ENCODE measurements at places on chromosomes 7 and 10.
A peak's percentile ranks its signal among the peaks of the same experiment; 100 is the strongest.

- DNase-seq = no peak
Measured at GRCh38 chr10:29081951-29082685, 206.8 kb upstream of the LYZL1 start.

- DNase-seq = no peak
Measured at GRCh38 chr7:151431768-151432311, 8.1 kb downstream of the CRYGN start.

DNA sequence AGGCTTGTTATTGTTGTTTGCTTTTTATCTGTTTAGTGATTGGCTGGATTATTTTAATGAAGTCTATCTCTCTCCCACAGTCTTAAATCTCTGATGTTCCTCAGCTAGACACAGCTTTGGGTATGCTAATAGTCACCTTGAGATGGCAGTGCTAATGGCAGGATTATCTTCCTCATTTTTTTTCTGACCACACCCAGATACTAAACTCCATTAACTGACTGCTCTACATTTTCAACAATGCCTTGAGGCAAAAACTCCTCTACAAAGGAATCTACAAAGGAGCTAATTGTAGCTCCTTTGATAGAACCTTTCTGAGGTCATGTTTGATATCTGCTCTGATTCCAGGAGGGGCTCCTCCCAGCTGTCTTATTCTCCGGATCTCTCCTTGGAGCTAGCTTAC is 122.6 kb downstream of the HBP1 start:
- no peak for DNase-seq

DNA sequence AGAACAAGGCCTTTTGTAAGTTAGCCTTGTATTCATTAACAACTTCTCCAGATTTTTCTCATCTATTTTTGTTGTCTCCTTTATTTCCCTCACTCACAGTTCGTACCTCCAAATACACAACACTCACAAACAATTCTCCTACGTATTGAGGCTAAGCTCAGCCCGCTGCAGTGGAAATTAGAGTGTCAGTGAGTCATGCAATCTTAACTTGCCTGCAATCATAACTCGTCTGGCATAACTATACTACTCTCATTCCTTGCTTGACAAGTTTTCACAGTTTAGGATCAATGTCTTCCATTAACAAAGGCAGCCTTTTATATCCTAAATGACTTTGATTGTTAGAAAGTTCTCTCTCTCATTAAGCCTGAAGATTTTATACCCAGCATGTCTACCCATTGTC is 23.8 kb downstream of the TMEM196 start:
- DNase-seq = no peak

DNA sequence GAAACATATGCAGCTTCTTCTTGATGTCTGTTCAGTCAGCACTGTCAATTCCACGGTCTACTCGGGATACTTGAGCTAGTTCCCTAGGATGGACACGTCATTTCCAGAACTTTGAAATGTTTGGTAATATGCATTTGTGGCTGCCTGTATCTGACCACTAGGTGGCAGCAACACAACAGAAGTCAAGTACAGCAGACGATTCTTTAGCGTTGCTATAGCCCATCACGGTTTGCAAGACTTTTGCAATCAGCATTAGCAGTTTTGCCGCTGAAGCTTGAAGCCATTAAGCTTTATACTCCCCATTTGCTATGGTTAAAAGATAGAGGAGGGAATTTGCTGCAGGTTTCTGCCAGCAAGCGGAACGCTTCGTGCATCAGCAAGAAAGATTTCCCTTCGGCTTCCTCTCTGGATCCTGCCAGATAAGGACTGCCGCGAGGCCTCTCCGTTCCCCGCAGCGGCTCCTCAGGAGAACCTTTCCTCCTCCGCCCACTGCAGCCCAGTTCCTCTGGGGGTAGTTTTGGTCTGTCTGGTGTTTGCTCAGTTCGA is 63.5 kb downstream of the ABCC2 start:
- DNase-seq = peak; percentile 51

DNA sequence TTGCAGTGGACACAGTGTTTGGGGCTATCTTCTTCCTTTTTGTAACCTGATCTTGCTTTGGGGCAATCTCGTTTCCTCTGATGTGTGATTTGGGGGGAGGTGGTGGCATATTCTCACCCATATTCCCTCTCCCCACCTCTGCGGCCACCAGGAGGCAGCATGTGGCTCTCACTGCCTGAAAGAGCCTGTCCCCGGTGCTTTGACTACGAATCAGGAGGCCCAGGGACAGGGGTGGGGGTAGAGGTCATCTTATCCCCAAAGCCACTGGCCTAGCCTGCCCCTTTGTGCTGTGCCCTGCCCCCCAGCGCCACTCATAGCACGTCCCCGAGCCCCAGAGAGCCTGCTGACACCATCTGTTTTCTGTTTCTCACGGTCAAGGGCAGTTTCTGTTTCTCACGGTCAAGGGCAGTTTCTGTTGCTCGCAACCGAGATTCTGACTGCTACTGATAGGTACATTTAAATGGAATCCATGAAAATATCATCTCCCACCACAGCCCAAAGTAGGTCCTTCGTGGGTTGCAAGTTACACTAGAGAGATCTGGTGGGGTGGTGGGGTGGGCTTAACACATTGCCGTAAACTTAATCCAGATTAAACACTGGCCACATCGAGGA is 28.2 kb downstream of the PHYH start:
- peak; percentile 51 for DNase-seq

DNA sequence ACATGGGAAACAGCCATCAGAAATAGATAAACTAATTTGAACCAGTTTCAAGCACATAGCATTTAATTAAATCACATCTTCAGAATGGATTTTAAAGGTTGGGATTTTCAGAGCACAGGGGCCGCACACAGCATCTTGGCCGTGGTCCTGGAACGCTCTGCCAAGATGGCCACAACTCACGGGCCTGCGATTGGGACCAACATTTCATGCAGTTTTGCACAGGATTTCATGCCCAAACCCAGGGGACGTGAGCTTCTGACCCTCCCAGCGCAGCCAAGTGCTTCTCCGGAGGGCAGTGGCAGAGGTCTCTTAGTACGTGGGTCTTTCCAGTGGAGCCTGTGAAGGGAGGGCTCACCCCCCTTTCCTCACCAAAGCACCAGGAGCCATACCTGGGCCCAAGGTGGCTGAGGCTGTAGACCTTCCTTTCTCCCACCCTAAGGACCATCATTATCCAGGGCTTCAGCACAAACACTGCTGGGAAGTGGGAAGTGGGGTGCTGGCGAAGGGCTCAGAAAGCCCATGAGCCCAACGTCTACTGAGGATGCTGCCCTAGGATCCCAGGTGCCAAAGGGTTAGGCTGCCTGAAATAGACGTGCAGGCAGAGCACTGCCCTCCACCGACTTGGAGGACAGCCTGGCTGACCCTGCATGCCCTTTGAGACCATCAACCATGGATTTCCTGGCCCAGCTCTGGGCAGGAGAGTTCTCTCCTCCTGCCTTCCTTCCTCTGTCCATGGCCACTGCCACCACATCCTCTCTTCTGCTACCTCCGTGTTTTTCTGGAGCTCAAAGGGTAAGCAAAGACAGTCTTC is 611.2 kb upstream of the MGMT start:
- no peak for DNase-seq

- no peak for DNase-seq
Measured at GRCh38 chr7:131816391-131817007, 260.1 kb upstream of the PODXL start.

GRCh38 chr7:129494041-129494440 is 8.3 kb upstream of the SMKR1 start:
- no peak for DNase-seq

DNA sequence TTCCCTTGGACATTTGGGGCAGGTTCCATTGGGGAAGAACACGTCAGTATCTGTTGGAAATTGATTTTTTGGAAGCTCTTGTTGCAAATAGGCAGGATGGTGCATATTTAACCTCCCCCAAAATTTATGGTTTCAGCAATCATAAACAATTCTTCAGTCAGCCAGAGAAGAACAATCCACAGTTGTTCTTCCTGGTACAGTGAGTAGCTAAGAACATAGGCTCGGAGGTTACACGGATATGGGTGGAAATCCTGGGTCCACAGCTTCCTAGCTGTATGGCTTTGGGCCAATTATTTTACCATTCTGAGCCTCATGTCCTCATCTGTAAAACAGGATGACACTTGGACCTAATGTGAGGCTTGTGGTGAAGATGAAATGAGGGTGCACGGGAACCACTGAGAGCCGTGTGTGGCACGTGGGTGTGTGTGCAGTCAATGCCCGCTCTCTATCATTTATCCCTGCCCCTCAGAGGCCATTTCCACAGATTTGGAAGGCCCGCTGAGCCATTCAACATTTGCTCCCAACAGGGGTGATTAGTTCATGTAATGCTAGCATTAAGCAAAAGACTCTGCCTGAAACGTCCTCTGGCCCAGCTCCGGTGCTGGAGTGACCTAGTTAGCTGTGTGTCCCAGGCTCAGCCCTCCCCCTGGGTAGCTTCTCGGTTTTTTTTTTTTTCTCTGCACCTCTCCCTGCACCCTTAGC is 9.7 kb downstream of the CAMK1D start:
- no peak for DNase-seq

- no peak for DNase-seq
Measured at GRCh38 chr7:4519819-4520520, 162.1 kb upstream of the FOXK1 start.

GRCh38 chr7:20783700-20784387 is 2.8 kb downstream of the SP8 start:
- DNase-seq = no peak

- no peak for DNase-seq
Measured at GRCh38 chr7:97752215-97752614, 20.3 kb downstream of the TAC1 start.

DNA sequence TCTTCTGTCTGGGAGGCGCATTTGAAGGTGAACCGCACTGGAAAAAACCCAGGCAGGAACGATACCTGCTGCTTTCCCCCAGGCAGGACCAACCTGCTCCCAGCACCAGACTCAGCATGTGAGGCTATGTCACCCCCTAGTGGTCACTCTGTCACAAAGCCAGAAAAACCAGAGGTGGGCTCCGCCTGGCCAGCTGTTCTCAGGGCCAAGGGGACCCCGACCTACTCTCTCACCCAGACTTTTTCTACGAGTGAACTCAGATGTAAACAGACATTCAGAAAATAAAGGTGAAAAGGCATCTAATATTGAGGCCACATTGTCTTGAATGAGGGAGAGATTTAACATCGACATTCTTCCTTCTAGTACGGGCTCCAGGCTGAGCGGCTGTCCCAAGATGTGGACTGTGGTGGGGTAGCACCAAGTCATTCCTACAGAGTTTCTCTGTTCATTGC is 117.3 kb downstream of the PRKAG2 start:
- DNase-seq = peak; percentile 49

DNA sequence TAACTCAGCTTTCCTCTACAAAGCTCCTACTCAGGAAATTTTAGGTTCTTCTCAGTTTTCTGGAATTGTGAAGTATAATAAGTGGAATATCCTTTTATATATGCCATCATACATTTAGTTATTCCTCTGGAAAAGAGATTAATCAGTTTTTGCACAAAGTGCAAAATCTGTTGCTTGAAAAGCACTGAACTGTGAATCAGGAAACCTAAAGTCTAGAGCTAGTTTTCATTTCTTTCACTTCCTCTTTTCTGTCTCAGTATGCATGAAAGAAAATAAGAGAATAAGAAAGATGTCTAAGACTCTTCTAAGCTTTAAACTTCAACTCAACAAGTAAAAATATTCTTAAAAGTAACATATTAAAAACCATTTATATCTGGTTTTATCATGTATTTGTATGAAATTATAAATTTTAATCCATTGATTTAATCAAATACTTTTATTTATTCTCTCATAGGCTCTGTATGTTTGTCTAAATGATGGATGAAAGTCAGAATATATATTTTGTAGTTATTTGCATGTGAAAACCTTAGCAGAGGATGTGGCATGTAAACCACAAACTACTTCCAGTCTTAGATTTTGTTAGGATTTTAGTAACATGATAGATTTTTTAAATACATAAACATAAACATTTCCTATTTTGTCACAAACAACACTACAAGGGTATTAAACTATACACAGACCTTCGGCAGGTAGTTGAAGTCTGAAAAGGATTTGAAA is 1073.0 kb downstream of the XPNPEP1 start:
- DNase-seq = no peak

DNA sequence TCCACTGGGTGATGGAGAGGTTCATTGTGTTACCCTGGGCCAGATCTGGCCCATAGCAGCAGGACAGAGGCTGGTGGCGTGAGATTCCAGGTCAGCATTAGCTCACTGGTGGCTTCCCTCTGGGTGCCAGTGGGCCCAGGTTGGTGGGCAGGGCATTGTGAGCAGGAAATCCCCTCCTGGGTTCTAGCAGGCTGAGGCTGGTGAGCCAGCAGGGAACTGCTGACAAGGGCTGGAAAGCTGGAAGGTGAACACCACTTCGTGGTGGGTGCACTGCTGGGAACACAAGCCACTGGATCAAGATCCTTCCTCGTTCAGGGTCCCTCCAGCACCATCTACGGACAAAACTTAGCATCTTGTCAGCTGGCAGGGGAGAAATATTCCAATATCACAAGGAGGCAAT is 259.2 kb upstream of the FZD1 start:
- no peak for DNase-seq

GRCh38 chr7:131194070-131194865 is 133.4 kb upstream of the MKLN1 start:
- no peak for DNase-seq

DNA sequence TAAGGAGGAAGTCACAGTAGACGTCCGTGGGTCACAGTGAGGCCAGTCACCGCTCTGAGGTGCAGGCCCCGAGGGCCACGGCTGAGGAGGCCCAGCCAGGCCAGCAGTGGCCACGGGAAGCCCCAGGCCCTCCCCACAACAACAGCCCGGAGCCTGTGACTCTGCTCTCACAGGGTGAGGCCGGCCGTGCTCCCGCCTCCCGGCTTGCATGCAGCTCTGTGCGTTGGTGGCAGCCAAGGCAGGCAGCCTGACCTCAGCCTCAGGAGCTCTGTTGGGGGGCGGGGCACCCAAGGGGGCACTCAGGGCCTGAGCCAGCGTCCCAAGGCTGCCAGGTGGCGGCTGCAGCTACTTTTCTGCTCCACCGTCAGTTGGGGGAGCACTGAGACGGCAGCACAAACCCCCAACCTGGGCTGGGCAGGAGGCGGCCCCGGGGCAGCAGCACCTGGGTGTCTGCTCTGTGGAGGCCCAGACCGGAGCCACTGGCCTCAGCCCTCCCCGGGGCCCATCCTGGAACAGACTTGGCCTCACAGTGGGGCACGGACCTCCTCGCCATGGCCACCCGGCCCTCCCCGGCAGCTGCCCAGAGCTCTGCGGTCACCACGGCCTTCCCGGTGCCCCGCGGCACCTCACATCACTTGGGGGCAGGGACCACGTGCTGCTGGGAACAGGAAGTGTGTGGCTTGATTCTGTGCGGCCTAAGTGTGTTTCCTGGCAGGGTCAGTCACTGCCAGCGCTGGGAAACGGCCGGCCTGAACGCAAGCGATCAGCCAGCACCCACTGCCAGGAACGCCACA is 13.3 kb downstream of the CYP2W1 start:
- DNase-seq = no peak

GRCh38 chr7:157612664-157613561 is 276.1 kb downstream of the DNAJB6 start:
- peak; percentile 48 for DNase-seq

Data from activated CD4-positive, alpha-beta T cell treated with anti-CD3 and anti-CD28 coated beads, Interleukin-2, amount 50 U/mL, for 4 hours (primary cell).